Naive B cell (primary cell): ENCODE measurements at places on chromosomes 4 and X. TPM values are rescaled to one million over a fixed set of nuclear protein-coding genes. Genes with fewer than 3 reads are reported as not detected.

EFNB1 gene
- 2.6 TPM for polyA plus RNA-seq

STK26 gene
- 54.1 TPM for polyA plus RNA-seq

EGFL6 gene
- polyA plus RNA-seq: not detected

SOWAHD gene
- 1.7 TPM for polyA plus RNA-seq

PPARGC1A gene
- polyA plus RNA-seq: not detected

PAK3 gene
- polyA plus RNA-seq: not detected

MAGEA2B gene
- polyA plus RNA-seq: not detected

BMP2K gene
- polyA plus RNA-seq: 29.6 TPM

DYNLT3 gene
- 34.8 TPM for polyA plus RNA-seq
